ENCODE measurements at places on chromosomes 3 and 15.
A peak's percentile ranks its signal among the peaks of the same experiment; 100 is the strongest.

GRCh38 chr3:71912839-71913495, 128.0 kb upstream of the PROK2 start:
- no peak for DNase-seq

GRCh38 chr3:119125742-119126504, 20.0 kb upstream of the TEX55 start:
- no peak for DNase-seq

DNA sequence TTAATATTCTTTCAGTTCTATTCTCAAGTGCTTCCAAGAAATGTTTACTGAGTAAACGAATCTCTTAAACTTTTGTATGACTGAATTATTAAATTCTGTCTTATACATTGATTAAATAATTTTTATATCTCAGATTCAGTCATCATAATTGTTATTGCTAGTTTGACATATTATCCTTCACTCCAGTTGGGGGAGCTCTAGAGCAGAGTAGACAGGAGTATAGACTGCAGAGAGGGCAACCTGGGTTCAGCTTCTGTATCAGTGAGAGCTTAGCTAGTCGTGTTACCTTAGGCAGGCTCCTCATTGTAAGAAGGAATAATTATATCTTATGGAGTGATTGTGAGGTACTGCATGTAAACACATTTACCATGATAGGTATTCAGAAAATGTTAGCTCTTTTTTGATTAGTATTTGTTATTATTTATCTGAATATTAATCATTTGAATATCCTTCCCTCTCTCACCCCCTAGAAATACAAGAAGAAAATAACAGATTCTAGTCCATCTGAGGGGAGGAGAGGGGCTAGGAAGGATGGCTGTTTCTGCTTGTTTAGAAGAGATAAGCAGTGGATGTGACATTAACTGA, 31.0 kb upstream of the ZCWPW2 start:
- DNase-seq, result no peak

DNA sequence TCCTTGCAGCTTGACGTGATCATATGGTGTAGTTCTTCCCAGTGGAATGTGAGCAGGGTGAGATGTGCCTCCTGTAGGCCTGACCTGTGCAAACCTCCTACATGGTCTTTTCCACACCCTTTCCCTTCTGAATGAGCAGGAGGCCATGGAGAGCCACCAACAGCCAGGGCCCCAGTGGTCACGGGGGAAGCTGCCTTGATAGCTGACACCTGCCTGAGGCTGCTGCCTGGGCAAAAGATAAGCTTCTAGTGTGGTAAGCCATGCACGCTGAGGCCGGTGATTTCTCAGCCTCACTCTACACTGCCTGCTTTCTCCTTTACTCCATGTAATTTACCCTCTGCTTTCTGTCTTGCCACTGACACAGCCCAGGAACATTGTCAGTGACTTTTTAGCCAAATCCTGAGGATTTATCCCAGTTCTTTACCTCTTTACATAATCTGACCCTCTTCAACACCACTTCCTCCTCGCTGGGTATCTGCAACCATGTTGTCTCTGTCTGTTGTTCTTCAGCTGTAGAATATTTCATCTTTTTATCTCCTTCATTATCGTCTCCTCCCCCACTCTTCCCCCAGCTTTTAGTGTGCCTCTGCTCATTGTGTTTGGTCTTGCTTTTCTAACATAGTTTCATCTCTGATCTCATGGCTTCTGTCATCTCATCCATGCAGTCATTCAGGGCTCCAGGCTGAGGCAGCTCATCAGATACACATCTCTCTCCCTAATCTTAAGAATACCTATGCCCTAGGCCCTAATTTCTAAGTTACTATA, 11.2 kb upstream of the KBTBD12 start:
- DNase-seq, result no peak

- DNase-seq, result peak; percentile 84
These were observed 109.6 kb upstream of the TMCO5A start for GRCh38 chr15:37824717-37825382.

GRCh38 chr3:78337801-78338211, 1297.9 kb downstream of the ROBO2 start:
- DNase-seq, result peak; percentile 33

DNA sequence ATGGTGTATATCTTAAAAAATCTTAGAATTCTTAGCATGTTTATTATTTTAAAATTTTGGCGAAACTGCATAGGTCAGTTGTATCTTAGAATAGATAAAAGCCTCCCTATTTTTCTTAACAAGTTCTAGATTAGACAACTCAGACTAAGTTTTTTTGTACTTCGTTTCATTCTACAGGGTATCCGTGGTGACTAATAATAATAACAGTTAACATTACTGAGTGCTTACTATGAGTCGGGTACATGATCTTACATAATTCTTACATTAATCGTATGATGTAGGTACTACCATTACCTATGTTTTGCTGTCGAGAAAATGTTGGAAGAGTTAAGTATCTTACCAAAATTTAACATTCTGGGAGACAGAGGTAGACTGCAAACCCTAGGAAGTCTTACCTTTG, 60.7 kb downstream of the UBE2E2 start:
- DNase-seq, result no peak

GRCh38 chr15:43762824-43763223, 13.9 kb downstream of the ELL3 start:
- DNase-seq, result no peak

DNA sequence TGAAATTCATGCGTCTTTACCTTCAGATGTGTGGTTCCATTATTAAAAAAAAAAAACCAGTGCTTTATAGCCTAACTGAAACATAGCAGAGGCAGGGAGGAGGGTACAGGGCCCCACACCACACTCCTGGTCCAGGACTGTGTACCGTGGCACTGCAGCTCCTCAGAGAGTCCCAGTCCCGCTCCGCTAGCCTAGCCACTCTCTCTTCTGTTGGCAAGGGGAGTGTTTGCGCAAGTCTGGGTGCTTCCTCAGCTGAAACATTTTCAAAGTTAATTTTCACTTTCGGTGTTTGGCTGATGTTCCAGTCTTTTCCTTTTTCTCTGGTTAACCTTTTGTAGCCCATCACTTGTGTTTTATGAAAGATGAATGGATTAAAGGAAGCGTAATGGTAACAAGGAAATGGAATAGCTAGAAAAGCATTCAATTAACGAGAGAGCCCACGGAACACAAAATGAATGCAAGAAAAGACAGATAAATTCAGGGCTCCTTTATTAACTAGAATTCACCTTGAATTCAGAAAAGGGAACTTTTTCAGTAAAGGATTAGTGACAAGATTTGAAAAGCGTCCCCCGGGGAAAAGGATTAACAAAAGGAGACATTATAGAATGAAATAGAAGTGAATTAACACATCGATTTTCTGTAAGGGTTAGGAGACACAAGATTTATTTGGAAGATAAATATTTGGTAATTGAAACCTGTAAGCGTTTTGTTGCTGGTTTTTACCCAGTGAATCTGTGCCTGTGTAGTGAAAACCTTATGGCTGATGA, 177.0 kb downstream of the CACNA2D3 start:
- no peak for DNase-seq

DNA sequence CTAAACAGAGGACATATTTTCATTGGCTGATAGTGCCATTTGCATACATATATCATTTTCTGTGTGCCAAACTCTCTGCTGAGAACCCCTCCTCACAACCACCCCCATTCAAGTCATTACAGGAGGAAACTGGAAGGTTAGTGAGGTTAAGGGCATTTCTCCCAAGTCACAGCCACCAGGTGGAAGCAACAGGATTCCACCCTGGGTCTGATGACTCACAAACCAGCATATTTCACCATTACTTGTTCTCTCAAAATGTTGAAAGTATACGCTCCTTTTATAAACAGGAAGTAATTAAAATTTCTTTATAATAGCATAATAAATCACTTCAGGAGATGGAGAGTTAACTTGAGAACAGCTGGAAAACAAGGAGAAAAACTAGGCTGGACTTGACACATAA, 398.6 kb upstream of the WNT5A start:
- DNase-seq, result peak; percentile 47

- peak; percentile 45 for DNase-seq
These were observed 31.3 kb upstream of the TRIM59 start for GRCh38 chr3:160480931-160481330.

GRCh38 chr3:178517665-178518334, 18.4 kb upstream of the KCNMB2 start:
- no peak for DNase-seq

DNA sequence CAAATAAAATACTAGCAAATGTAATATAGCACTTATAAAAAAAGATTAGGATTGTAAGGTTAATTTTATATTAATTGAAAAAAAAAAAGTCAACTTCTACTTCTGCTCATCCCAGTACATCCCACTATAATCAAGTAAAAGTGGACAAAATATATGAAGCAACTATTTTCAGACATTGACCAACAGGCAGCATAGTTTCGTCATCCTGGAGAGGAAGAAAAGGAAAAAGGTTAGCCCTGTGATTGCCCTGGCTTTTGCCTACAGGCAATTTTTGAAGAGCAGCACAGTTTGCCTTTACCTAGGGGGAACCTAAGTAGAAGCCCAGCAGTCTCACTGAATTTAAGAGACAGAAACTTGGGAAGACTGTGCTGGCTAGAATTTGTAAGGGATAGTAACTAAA, 52.2 kb upstream of the ACTC1 start:
- no peak for DNase-seq
